Activated CD4-positive, alpha-beta T cell treated with anti-CD3 and anti-CD28 coated beads, Interleukin-2, amount 50 U/mL, for 1 hour (primary cell): ENCODE measurements at places on chromosomes 12 and 14.
A peak's percentile ranks its signal among the peaks of the same experiment; 100 is the strongest.

DNA sequence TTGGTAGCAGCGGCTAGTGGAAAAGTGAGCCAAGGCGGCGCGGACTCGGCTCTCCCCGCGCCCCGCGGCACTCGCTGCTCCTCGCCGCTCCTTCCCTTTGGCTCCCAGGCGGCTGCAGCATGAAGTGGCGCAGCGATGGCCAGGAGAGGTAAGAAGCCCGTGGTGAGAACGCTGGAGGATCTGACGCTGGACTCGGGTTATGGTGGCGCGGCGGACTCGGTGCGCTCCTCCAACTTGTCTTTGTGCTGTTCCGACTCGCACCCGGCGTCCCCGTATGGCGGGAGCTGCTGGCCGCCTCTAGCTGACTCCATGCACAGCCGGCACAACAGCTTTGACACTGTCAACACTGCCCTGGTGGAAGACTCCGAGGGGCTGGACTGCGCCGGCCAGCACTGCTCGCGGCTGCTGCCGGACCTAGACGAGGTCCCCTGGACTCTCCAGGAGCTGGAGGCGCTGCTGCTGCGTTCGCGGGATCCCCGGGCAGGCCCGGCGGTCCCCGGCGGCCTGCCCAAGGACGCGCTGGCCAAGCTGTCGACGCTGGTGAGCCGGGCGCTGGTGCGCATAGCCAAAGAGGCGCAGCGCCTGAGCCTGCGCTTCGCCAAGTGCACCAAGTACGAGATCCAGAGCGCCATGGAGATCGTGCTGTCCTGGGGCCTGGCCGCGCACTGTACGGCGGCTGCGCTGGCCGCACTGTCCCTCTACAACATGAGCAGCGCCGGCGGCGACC, 225.6 kb upstream of the CRY1 start:
- peak; percentile 17 for DNase-seq

- DNase-seq: no peak
Measured at GRCh38 chr12:84994426-84994825, 41.7 kb downstream of the TSPAN19 start.

GRCh38 chr12:262817-263216, at the start of gene SLC6A13:
SLC6A13 (minus strand) TSS chr12:262836; CDS start chr12:260052, 2,784 bp downstream.
- DNase-seq: no peak

- DNase-seq: peak; percentile 47
Measured at GRCh38 chr12:122399592-122400373, 22.7 kb downstream of the CLIP1 start.

DNA sequence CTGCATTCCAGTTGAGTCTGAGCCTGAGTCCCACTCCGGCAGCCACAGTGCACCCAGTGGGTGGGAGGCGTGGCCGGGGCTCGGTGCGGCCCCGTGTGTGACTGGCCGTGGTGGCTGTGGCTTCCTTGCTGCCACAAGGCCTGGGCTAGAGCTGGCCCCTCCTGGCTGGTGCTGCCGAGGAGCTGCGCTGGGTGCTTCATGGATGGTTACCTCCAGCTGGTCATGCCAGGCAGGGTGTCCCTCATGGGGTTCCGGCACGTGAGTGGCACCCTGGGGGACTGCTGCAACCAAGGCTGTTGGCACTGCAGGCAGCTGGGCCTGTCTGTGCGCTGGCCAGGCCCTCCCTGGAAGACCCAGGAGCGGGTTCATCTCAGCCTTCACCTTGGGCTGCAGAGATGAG, 62.7 kb downstream of the KIF26A start:
- no peak for DNase-seq

GRCh38 chr12:49345825-49346658, 646 bp upstream of the DNAJC22 start:
- DNase-seq: no peak

- DNase-seq: no peak
Measured at GRCh38 chr14:29459969-29460560, 467.6 kb downstream of the PRKD1 start.

GRCh38 chr14:99270458-99271220, 1.4 kb downstream of the BCL11B start:
- no peak for DNase-seq
